ENCODE measurements at places on chromosomes 3 and 15.

DNA sequence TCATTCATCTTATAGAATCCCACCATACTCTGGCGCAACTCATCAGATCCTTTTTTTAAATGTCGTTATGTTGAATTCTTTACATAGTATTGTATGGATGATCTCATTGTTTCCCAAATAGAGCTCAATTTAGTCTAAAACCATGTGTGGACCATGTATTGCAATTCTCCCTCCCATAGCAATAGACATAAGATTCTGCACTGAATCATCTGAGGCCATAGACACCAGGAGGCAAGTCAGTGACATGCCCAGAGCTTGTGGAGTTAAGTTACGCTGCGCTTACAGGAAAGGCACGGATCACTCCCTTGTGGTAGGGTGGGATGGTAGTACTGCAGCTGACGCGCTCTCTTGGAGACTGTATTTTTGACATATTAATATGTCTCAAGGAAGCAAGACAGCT is 211.0 kb downstream of the GABRB3 start:
- no peak for DNase-seq

DNA sequence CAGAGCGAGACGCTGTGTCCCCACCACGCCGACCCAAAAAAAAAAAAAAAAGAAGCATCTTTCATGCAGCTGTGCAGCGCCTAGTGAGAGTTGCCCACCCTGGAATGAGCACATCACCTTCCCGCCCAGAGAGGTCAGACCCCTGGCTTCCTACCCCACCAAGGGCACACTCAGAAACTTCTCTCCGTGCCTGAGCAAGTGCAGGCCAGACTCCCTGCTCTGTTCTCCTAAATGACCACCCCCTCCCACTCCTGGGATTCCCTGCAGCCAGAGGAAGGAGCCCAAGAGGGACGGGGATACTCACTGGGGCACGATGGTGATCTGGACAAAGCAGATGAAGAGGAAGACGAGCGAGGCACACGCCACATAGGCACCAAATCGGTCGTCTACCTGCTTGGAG is 116.0 kb downstream of the SEC22A start:
- DNase-seq, result no peak

GRCh38 chr3:118945834-118946233 is 88.8 kb downstream of the IGSF11 start:
- no peak for DNase-seq

- no peak for DNase-seq
Measured at GRCh38 chr15:39574427-39574826, 6.5 kb upstream of the THBS1 start.

- no peak for DNase-seq
Measured at GRCh38 chr3:49930168-49930690, 618 bp upstream of the MON1A start.

DNA sequence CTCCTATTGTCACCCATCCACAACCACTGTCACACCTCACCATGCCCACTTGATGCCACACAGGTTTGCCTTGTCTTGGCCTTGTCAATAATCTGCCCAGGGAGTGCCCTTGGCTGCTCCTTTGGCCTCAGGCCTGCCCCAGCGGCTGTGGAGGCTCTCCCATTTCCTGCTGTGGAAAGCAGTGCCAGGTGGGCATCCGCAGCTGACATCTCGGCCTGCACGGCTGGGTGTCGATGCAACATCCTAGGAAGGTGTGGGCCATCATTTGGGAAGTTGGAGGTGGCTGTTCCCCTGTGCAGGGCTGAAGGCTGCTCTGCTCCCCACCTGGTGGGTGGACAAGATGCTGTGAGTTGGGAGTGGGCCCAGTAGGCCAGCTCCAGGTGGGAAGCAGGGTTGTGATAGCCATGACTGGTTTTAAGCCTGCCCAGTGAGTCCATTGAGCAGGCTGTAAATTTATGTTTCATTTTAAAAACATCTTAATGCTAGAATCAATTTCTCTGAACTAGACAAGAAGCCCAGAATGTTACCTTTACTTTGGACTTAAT is 12.5 kb downstream of the DNAH1 start:
- no peak for DNase-seq

- DNase-seq, result no peak
Measured at GRCh38 chr15:70170096-70170699, 72.5 kb upstream of the TLE3 start.

DNA sequence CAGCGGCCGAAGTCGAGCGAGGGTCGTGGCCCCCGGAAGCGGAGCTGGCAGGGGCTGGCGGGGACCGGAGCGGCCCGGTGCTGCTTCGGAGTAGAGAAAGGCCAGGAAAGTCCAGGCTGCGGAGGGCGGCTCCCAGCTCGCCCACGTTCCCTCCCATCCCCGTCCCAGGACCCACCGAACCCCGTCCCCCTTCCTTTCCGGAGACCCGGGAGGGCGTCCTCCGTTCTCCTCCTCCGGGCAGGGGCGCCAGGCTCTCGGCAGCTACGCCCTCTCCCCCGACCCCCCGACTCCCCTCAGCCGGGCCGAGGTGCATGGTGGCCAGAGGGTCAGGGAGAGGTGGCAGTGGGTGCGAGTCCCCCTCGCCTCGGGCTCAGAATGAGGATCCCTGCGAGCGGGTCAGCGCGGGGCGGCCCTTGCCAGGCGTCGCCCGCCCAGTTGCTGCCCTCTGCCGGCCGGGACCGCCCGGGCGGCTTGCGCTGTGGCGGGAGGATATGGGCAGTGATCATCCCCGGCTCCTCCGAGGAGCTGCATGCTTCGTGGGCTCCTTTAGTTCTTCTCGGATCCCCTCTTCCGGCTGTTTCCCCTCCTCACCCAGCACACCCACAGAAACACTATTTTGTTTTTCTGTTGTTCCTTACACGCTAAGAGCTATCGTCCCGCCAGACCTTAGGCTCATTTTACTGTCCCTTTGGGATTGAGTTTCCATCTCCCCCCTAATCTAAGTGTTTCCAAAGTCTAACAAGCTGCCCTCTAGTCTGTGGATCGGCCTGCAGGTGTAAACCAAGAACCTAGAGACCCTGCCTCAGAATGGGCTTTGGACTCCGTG is 744 bp upstream of the ALDH1A2 start:
- DNase-seq, result peak; percentile 79

DNA sequence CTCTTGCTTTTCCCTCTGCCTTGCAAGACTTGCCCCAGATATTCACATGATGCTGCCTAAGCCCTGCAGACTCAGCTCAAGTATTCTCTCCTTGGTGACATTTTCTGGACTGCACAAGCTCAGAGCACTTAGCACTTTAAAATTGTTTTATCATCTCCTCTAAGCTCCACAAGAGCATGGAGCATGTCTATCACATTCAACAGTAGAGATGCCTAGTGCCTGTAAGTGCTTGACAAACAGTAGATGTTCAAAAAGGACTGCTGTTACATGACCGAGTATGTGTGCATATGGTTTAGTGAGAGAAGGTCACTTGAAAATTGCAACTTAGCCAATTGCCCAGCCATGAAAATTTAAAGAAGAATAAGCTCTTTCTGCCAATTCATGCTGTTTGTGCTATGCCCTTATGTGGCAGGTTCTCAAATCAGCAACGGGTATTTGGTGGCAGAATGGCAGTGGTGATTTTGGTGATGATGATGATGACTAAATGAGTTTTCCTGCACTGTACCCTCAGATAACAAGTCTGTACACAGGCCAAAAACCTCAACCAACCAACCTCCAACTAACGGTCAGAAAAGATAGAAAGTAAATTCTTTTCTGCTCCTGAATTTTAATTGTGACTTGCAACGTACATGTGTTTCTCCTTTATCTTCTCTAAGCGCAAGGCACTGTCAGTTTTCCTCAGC is 647.2 kb upstream of the UBE2E2 start:
- DNase-seq, result no peak

DNA sequence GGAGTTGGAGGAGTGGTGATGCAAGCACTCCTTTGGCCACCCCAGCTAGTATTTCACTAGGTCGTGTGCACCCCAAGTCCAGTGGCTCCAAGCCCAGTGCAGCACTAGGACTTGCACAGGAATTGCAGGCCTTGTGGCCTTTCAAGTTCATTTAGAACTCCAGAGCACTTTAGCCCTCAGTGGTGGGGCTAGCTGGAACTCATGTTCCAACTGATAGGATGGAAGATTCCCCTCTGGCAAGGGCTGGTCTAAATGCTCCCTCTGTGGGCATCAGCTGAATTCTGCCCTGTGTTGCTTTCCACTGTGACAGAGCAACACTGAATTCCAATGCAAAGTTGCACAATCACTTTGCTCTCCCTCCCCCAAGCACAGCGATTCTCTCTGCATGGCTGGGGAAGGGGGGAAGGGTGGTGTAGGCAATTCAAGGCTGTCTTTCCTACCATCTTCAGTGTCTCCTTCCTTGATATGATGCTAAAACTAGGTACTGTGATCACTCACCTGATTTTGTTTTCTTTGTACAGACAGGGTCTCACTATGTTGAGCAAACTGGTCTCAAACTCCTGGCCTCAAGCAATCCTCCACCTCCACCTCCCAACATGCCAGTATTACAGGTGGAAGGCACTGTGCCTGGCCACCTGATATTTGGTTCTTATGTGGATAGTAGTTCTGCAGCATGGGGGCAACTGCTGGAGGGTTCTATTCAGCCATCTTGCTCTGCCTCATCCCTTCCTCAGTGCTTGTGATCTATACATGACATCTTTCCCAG is 10.3 kb downstream of the USF3 start:
- DNase-seq, result no peak

DNA sequence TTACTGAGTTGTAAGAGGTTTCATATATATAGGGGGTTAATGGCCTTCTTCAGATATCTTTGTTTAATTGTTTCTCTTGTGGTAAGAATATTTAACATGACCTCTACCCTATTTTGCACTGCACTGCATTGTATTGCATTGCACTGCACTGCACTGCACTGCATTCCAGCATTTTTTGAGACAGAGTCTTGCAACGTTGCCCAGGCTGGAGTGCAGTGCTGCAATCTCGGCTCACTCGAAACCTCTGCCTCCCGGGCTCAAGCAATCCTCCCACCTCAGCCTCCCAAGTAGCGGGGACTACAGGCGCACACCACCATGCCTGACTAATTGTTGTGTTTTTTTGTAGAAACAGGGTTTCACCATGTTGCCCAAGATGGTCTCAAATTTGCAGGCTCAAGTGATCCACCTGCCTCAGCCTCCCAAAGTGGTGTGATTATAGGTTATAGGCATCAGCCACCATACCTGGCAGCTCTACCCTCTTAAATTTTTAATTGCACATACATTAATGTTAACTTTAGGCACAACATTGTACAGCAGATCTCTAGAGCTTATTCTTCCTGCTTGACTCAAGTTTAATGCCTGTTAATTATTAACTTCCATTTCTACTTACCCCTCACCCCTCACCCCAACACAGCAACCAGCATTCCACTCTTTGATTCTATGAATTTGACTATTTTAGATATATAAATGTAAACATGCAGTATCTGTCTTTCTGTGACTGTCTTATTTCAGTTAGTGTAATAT is 38.4 kb downstream of the NEDD4 start:
- DNase-seq, result no peak

Measured in GM20000 (cell line).